ENCODE measurements at places on chromosomes 13 and 19. TPM values are rescaled to one million over a fixed set of nuclear protein-coding genes. Genes with fewer than 3 reads are reported as not detected.

The CYP2F1 gene
- not detected for total RNA-seq

The KCNK6 gene
- total RNA-seq: 11.0 TPM

The FUT6 gene
- not detected for total RNA-seq

The LGALS14 gene
- total RNA-seq: not detected

The ELSPBP1 gene
- not detected for total RNA-seq

The KLF1 gene
- total RNA-seq: not detected

The C1QTNF9B gene
- total RNA-seq: not detected

The DCLK1 gene
- 0.10 TPM for total RNA-seq

The LRRC8E gene
- 18.1 TPM for total RNA-seq

The ZNF285 gene
- total RNA-seq: not detected

The ATXN8OS gene
- not detected for total RNA-seq

The DMKN gene
- total RNA-seq: 246 TPM

The SLC25A41 gene
- total RNA-seq: 0.93 TPM

The CLDND2 gene
- total RNA-seq: 1.8 TPM

The CDX2 gene
- 12.5 TPM for total RNA-seq

The SCEL gene
- total RNA-seq: 0.07 TPM

The KIR2DL1 gene
- total RNA-seq: not detected

The FOSB gene
- total RNA-seq: 12.6 TPM

The SMIM44 gene
- total RNA-seq: not detected

The ICAM5 gene
- 53.9 TPM for total RNA-seq

The ATP8B3 gene
- total RNA-seq: 17.0 TPM

The KLK3 gene
- total RNA-seq: not detected

The NCCRP1 gene
- 0.12 TPM for total RNA-seq

The GNA15 gene
- total RNA-seq: 1.5 TPM

The DKKL1 gene
- total RNA-seq: 1.0 TPM

The TMEM272 gene
- total RNA-seq: 0.17 TPM

The ZC3H4 gene
- 45.1 TPM for total RNA-seq

The GADD45B gene
- total RNA-seq: 37.9 TPM

The WDR88 gene
- total RNA-seq: not detected

The KIR3DL2 gene
- total RNA-seq: not detected
